ENCODE measurements at places on chromosomes 3 and 15.

DNA sequence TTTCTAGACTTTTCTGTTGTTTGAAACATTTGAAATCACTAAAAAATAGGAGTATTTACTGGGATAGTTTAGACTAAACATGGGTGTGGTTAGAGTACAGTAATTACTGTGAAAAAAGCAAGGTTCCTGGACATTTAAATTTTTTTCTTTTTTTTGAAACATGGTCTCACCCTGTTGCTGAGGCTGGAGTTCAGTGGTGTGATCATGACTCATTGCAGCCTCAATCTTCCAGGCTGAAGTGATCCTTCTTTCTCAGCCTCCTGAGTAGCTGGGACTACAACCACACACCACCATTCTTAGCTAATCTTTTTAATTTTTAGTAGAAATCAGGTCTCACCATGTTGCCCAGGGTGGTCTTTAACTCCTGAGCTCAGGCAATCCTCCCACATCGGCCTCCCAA lies 20.4 kb upstream of the CELF6 start:
- no peak for DNase-seq

GRCh38 chr15:88256279-88257230 lies at the start of gene NTRK3:
NTRK3 (minus strand) TSS chr15:88256739; CDS start chr15:88256153, 586 bp downstream.
- DNase-seq, result peak; percentile 66

DNA sequence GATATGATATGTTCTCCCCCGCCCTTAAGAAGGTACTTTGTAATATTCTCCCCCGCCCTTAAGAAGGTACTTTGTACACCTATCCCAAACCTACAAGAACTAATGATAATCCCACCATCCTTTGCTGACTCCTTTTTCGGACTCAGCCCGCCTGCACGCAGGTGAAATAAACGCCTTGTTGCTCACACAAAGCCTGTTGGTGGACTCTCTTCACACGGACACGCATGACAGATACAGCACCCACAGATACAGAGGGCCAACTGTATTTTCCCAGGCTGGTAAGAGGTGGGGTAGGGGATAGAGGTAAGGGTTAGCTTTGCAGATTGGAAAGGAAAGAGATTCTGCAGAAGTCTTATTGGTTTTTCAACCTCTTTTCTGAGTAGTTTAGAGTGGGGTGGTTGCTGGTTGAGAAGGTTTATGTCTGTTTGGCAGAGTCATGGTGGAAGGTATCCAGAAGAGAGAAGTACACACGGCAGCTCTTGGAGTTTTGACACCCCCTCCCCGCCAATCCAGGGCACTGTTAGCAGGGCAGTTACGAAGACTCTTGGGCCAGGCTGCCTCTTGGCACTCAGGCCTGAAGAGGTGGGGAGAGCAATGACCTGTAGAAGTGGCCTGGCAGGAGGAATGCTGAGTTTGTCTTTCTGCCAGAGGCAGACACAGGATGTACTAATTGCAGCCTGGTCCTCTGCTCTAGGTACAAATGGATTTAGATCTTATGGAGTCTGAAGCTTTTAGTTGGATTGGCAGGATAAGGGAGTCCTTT lies 36.0 kb upstream of the IDH2 start:
- no peak for DNase-seq

GRCh38 chr3:72976281-72976741 lies 20.3 kb upstream of the PPP4R2 start:
- DNase-seq, result no peak

DNA sequence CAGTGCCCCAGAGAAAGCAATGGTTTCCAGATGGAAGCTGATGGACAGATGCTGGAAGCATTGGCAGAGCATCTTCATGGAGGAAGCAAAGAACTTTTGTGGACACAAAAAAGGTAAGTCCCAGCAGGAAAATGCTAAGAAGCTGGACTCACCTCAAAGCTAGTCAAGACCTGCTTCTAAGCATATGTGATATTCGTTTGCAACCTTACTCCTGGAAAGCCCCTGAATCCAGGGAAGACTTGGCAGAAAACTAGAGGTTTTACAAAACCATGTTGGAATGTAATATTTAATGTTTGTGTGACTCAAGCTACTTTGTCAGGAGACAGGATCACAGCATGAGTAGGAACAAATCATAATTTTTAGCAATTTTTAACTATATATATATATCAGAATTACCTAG lies 288.2 kb downstream of the BCHE start:
- DNase-seq, result no peak

DNA sequence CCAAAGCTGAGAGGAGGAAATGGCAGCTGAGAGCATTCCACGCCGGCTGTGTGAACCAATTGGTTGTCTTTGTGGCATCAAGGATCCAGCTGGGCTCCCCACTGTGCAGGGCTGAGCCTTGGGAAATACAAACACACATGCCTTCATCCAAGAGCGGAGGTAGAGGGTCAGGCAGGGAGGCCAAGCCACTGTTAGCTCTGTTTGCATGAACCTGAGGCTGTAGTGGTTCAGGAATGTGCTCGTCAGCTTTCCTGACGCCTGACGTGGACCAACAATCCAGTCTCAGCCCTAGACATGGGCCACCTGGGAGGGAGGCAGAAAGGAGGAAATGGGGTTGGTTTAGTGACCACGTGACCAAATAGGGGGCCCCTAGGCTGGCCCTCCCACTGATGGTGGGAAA lies 276.9 kb downstream of the TLE3 start:
- DNase-seq, result peak; percentile 96

DNA sequence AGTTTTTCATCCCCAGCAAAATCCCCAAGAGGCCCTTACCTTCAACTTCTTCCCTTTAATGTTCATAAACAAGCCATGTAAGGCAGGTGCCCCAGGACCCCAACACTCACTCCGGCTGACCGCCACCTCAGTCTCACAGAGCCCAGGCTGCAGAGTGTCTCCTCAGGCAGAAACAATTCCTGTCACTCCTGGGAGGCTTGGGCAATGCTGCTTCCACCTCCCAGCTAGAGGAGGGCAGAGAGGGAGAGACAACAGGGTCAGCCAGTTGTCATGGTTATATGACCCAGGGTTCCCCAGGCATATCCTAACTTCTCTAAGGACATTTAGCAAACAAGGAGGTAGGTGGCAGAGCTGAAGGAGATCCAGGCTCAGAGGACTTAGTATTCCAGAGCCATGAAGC lies at the start of gene PLIN1:
Gene PLIN1, minus strand, starts transcription at position 156 of the 400 bp plus-strand sequence. CDS start 1,878 bp downstream, outside the sequence.
- DNase-seq, result no peak
